Cerebellar nuclear complex (tissue), 1 donor: ENCODE measurements at places on chromosomes 7 and 10.

GRCh38 chr7:25259487-25260243 is 31.4 kb upstream of the NPVF start:
- peak; percentile 71 for DNase-seq

DNA sequence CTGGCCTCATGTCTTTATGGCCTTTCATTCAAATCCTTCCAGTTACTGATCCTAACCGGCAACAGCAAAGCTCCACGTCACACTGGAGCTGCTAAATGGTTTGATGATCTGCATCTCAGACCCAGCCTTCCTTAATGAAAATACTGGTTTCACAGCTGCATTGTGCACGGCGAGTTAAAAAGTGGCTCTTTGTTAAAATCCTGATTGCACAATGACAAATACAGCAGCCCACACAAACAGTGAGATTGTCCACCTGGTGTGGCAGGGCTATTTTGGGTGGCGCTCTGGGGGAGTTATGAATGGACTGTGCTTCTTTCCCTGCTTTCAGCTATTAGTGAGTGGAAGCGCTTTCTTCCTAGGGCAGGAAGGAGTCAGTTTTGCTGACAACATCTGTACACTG is 63.4 kb upstream of the C1QL3 start:
- no peak for DNase-seq

DNA sequence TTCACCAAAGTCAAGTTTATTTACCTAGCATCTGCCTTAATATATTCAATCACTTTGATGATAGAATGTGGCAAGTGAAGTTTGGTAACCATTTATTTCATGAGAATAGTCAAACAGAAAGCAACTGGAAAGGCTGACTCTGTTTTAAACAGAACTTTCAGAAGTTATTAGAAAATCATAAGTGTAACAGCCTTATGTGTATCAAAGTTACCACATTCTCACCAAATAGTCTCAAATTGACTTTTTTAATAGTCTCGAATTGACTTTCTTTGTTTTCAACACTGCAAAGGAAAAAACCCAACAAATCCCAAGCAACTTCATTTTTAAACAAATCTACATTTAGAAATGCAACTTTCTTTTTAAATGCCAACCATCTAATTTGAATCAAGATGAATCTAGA is 29.5 kb downstream of the NAMPT start:
- DNase-seq: no peak

DNA sequence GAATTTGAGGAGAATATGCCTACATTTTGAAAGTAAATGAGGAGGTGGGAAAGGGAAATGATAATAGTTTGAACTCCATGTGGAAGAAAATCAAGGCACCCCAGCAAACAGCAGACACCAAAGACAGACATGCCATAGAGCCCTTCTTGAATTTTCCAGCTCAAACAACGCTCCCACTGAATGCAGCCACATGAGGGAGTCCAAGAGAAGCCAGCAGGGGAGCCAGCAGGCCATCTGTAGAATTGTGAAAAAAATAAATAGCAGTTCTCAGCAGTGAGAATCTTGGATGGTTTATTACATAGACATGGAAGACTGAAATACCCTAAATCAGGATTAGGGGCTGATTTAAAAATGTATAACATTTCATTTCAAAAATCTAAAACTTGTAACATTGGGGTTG is 1567.3 kb upstream of the LRRTM3 start:
- DNase-seq: no peak

DNA sequence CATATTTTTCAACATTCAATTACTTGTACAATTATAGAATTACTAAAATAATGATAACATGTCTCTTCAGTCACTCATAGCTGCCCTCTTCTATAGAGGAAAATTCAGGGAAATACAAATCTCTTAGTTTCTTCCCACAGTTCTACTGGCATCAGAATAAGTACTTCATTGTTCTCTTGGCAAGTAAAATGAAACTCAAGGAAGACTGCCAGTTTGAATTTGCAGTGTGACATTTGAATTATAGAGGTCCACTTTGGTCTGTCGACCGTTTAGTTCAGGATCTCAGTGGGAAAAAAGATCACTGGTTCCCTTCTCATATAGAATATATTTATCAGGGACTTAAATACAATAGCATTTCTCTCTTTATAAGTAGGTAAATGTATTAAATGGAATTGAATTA is 114.5 kb downstream of the PON1 start:
- DNase-seq: no peak

DNA sequence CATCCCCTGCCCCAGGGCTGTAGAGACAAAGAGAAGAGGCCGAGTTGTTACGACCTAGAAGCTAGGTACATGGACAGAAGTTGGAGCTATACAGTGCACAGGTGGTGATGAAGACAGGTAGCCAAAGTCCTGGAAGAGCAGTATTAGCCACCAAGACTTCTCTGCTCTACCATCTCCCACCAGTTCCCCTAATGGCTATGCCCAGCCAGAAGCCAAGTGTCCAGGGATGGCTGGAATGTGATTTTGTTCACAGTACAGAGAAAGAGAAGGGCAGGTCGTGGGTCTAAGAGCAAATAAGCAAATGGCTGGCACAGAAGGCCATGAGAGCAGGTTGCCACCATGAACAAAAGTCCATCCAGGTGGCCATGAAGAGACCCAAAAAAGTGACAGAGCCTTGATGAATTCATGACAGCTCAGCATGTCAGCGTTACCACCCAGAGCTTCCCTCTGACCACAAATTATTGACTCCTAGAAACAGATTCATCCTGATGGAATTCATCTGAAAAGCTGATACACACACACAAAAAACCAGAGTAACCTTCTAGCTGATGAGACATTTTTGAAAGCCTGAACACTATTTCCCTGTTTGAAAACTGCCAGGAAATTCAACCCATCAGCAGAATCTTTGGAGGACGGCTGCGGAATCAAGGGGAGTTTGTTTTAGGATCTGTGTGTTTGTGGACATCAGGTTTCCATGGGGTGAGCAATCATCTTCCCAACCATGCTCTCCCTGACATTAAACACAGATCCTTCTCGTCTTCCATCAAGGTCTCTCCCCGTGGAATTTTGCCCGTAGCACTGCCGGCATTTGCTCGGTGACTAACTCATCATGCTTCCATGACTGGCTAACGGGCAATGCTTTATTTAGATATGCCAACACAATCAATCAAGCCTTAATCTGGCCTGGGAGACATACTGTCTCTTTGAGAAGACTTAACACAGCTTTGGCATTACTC is 906.7 kb upstream of the AUTS2 start:
- DNase-seq: no peak

- DNase-seq: no peak
These were observed 362.2 kb upstream of the SHH start for GRCh38 chr7:156174428-156174827.

DNA sequence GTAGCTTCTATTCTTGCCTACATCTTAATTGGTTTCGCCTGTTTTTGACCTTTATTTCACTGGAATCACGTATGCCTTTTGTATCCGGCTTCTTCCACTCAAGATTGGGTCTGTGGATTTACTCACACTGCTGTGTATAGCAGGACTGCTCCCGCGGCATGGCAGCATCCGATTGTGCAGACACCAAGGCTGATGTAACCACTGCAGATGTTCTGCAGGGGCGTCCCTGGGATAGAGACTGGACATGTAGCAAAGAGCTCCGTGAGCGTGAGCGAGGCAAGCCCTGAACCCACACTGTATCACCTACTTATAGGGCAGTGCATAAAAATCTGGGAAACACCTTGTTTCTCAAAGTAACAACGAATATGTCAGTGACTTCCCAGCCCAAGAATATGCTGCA is 11.4 kb upstream of the IDI2 start:
- no peak for DNase-seq

GRCh38 chr10:57880446-57881227 is 387.1 kb downstream of the IPMK start:
- no peak for DNase-seq

GRCh38 chr7:41028580-41028979 is 674.3 kb downstream of the INHBA start:
- DNase-seq: no peak
